ENCODE measurements at places on chromosomes 5 and 9. TPM values are rescaled to one million over a fixed set of nuclear protein-coding genes. Genes with fewer than 3 reads are reported as not detected.

The SLC6A19 gene
- polyA plus RNA-seq, result 0.31 TPM

The ZDHHC11B gene
- 0.38 TPM for polyA plus RNA-seq

The INSYN2B gene
- 0.13 TPM for polyA plus RNA-seq

The TNC gene
- 0.19 TPM for polyA plus RNA-seq

The SPATA31A3 gene
- not detected for polyA plus RNA-seq

The CLIC3 gene
- polyA plus RNA-seq, result 0.83 TPM

The GPR150 gene
- 0.17 TPM for polyA plus RNA-seq
